ENCODE measurements at places on chromosomes 4 and X. TPM values are rescaled to one million over a fixed set of nuclear protein-coding genes. Genes with fewer than 3 reads are reported as not detected.

DCTD gene
- 63.9 TPM for total RNA-seq

XAGE2 gene
- total RNA-seq, result not detected

ARR3 gene
- not detected for total RNA-seq

UGT2B15 gene
- total RNA-seq, result not detected

GPRASP1 gene
- 6.8 TPM for total RNA-seq

DMD gene
- 68.8 TPM for total RNA-seq

CCNA2 gene
- 2.0 TPM for total RNA-seq

MCTS1 gene
- 14.9 TPM for total RNA-seq

CDKL5 gene
- 4.9 TPM for total RNA-seq

PDCL2 gene
- not detected for total RNA-seq

GDPD2 gene
- not detected for total RNA-seq

ASB5 gene
- not detected for total RNA-seq

IDUA gene
- total RNA-seq, result 25.8 TPM

ZNF157 gene
- not detected for total RNA-seq

LDB2 gene
- 25.5 TPM for total RNA-seq

SLC10A4 gene
- total RNA-seq, result not detected

RASSF6 gene
- total RNA-seq, result not detected

GLA gene
- 22.0 TPM for total RNA-seq

HSD17B13 gene
- total RNA-seq, result 11.9 TPM

F8A3 gene
- 4.7 TPM for total RNA-seq

CSAG3 gene
- not detected for total RNA-seq

WAS gene
- 11.6 TPM for total RNA-seq

ATP2B3 gene
- total RNA-seq, result not detected

MED12 gene
- total RNA-seq, result 51.6 TPM

MAGEB16 gene
- total RNA-seq, result not detected

SUPT20HL1 gene
- not detected for total RNA-seq

TRIM61 gene
- total RNA-seq, result 1.5 TPM

IL9R gene
- not detected for total RNA-seq

S100G gene
- not detected for total RNA-seq

HAUS7 gene
- total RNA-seq, result 16.3 TPM

MRPL1 gene
- total RNA-seq, result 12.8 TPM

DGAT2L6 gene
- total RNA-seq, result not detected

SPANXA2 gene
- total RNA-seq, result not detected

ANKRD50 gene
- 18.0 TPM for total RNA-seq

EMCN gene
- total RNA-seq, result 45.8 TPM

CTSO gene
- 16.0 TPM for total RNA-seq

SPANXC gene
- not detected for total RNA-seq

HAND2 gene
- 7.7 TPM for total RNA-seq

SYTL4 gene
- 95.3 TPM for total RNA-seq

PABPC1L2B gene
- not detected for total RNA-seq

ASB11 gene
- total RNA-seq, result 0.33 TPM

XG gene
- total RNA-seq, result 17.1 TPM

MTMR8 gene
- 1.1 TPM for total RNA-seq

PAGE1 gene
- not detected for total RNA-seq

PPEF2 gene
- total RNA-seq, result 0.17 TPM

CENPVL2 gene
- not detected for total RNA-seq

CHIC2 gene
- 22.2 TPM for total RNA-seq

GLOD5 gene
- not detected for total RNA-seq

SRD5A3 gene
- 11.0 TPM for total RNA-seq

H2AZ1 gene
- total RNA-seq, result 153 TPM

CFI gene
- total RNA-seq, result 22.9 TPM

CABS1 gene
- not detected for total RNA-seq

DCAF8L2 gene
- total RNA-seq, result not detected

TBX22 gene
- not detected for total RNA-seq

SHOX gene
- 4.6 TPM for total RNA-seq

ADGRA3 gene
- total RNA-seq, result 33.5 TPM

NCAPG gene
- 0.33 TPM for total RNA-seq

MAML3 gene
- 10.0 TPM for total RNA-seq

Measured in subcutaneous adipose tissue (tissue), 4 donors.